ENCODE measurements at places on chromosomes 11 and 22. TPM values are rescaled to one million over a fixed set of nuclear protein-coding genes. Genes with fewer than 3 reads are reported as not detected.

TSPAN18 gene
- 152 TPM for total RNA-seq

TTLL12 gene
- 9.3 TPM for total RNA-seq

ST14 gene
- 2.9 TPM for total RNA-seq

PNPLA5 gene
- not detected for total RNA-seq

DSCAML1 gene
- 0.76 TPM for total RNA-seq

OR5D13 gene
- total RNA-seq: not detected

MPEG1 gene
- 38.1 TPM for total RNA-seq

ADM gene
- total RNA-seq: 20.8 TPM

AP2A2 gene
- total RNA-seq: 58.1 TPM

FBXO3 gene
- 30.5 TPM for total RNA-seq

SEPTIN3 gene
- 0.24 TPM for total RNA-seq

KREMEN1 gene
- total RNA-seq: 39.1 TPM

TBX1 gene
- total RNA-seq: 2.4 TPM

FADS2 gene
- 26.3 TPM for total RNA-seq

OR5A1 gene
- total RNA-seq: not detected

MPZL2 gene
- 47.8 TPM for total RNA-seq

DBX1 gene
- not detected for total RNA-seq

ZNF143 gene
- total RNA-seq: 22.2 TPM

CARNS1 gene
- total RNA-seq: 6.6 TPM

CASP5 gene
- 0.18 TPM for total RNA-seq

SERPING1 gene
- 198 TPM for total RNA-seq

USP35 gene
- total RNA-seq: 6.5 TPM

CDON gene
- total RNA-seq: 30.0 TPM

CSF2RB gene
- total RNA-seq: 6.0 TPM

TCF20 gene
- 13.9 TPM for total RNA-seq

UCP3 gene
- total RNA-seq: 2.2 TPM

TMA7B gene
- not detected for total RNA-seq

CPT1A gene
- total RNA-seq: 63.5 TPM

DDX6 gene
- total RNA-seq: 109 TPM

MS4A6A gene
- 155 TPM for total RNA-seq

OR2D2 gene
- not detected for total RNA-seq

RASD2 gene
- total RNA-seq: 4.0 TPM

PTGDR2 gene
- not detected for total RNA-seq

CTSW gene
- total RNA-seq: 2.7 TPM

NPAS4 gene
- 0.18 TPM for total RNA-seq

TM7SF2 gene
- total RNA-seq: 50.0 TPM

CDC42EP2 gene
- total RNA-seq: 28.9 TPM

All from left cardiac atrium (tissue), 4 donors.